ENCODE measurements at places on chromosomes 6 and 20.

GRCh38 chr20:54549658-54550326 lies 74.4 kb downstream of the DOK5 start:
- DNase-seq: no peak

- peak; percentile 53 for DNase-seq
Observed at GRCh38 chr20:63641146-63641791, 12.0 kb downstream of the STMN3 start.

DNA sequence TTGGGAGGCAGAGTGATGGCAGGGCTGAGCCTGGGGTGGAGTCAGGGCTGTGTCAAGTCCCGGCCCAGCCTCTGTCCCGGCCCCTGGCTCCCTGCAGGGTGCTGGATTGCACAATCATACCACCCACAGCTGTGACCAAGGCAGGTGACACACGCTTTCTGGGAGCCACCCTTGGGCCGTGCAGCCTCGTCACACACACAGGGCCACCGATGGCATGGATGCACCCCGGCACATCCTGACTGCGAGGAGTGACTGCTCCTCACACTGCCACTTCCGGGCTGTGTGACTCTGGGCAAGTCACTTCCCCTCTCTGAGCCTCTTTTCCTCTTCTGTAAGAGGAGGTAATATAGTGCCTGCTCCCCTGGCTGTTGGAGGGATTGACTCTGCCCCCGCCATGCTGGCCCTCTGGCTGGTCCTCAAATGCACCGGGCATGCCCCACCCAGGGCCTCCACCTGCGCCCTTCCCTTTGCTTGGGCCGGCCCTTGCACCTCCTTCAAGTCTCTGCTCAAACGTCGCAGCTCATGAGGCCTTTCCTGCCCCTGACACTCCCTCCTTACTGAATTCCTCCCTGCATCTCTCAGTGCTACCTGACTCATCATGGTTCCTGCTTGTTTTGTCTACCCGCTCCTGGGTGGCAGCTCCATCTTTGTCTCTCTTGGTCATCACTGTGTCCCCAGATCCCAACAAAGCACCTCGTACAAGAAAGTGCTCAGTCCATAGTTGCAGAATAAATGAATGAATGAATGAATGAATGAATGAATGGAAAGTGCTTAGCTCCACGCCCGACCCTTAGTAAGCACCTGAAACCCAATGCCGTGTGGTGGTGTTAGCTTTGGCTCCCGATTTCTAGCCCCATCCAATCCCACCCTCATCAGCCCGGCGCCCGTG lies 93.5 kb downstream of the CEBPB start:
- DNase-seq: peak; percentile 84

- peak; percentile 45 for DNase-seq
Observed at GRCh38 chr6:113306552-113307145, 550.5 kb upstream of the MARCKS start.

DNA sequence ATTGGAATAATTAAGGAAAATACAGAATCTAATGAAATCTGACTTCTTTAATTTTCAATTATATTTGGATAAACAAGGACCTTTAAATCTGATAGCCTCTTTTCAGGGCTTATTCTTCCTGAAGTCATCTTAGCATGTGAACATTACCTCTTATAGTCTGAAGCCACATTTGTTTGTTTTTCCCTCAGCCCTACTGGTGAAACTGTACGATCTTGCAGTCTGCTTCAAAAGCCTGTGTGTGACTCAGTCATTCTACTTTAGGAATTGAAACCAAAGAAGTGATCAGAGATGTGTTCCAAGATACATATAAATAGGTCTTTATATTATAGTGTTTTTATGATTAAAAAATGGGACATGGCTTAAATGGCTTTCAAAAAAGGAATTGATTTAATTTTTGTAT lies 67.5 kb downstream of the MACROD2 start:
- no peak for DNase-seq

DNA sequence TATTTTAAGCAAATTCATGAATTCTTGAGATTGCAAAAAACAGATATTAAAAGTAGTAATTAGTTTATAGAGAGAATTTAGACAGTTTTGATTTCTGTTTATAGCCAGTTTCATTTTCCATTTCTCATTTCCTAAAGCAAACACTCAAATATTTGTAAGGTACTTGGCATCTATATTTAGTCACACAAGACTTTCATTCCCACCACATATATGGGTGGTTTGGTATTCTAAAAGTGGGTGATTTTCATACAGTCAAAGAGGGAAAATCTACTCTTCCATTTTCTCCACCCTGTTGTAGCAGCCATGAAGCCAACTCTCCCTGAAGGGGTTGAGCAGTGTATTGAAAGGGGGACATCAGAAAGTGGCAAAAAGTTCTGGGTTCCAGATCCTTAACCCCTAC lies 181.1 kb upstream of the SUPT3H start:
- DNase-seq: no peak

Measured in CD4-positive, alpha-beta T cell treated with Interferon gamma for 1 hour (primary cell).